ENCODE measurements at places on chromosomes 12 and 14.

GRCh38 chr12:130830246-130830551 is 8.9 kb downstream of the STX2 start:
- DNase-seq: no peak

- DNase-seq: no peak
These were observed 330.6 kb upstream of the NAV3 start for GRCh38 chr12:77500089-77500488.

DNA sequence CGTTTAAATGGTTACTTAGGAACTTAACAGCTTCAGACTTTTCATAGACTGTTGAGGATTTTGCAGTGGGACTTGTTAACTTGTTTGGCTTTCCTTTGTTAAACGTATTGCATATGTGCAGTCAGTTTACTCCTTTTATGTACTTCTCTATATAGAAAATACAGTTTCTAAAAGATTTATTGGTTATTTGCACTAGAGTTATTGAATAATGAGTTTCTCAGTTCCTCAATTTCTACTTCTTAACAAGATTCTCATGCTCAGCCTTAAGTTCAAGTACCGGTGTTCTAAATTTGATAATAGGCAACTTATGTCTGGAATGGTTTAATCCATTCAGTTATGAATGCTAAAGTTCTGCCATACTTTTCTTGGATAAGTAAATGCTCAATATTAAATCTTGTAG is 919 bp downstream of the PSMA3 start:
- DNase-seq: no peak

GRCh38 chr12:117483501-117483900 is 122.1 kb upstream of the NOS1 start:
- no peak for DNase-seq

- no peak for DNase-seq
These were observed 5.7 kb downstream of the WNT5B start for GRCh38 chr12:1634590-1635191.

GRCh38 chr14:66610154-66610563 is 102.2 kb downstream of the GPHN start:
- no peak for DNase-seq

DNA sequence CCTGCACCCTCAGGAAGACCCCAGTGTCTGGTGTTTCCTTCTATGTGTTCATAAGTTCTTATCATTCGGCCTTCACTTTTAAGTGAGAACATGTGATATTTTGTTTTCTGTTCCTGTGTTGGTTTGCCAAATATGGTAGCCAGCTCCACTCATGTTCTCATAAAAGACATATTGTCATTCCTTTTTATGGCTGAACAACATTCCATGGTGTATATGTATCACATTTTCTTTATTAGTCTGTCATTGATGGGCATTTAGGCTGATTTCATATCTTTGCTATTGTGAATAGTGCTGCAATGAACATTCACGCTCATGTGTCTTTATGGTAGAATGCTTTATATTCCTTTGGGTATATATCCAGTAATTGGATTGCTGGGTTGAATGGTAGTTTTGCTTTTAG is 645.1 kb downstream of the SLC16A7 start:
- no peak for DNase-seq
